ENCODE measurements at places on chromosomes 3 and 15. TPM values are rescaled to one million over a fixed set of nuclear protein-coding genes. Genes with fewer than 3 reads are reported as not detected.

Gene EAF2
- 0.43 TPM for total RNA-seq

Gene KCNH8
- not detected for total RNA-seq

Gene TGM5
- total RNA-seq = not detected

Gene LRRC2
- 0.09 TPM for total RNA-seq

Gene CPNE9
- total RNA-seq = not detected

Gene STRIT1
- not detected for total RNA-seq

Gene SMAD6
- 16.0 TPM for total RNA-seq

Gene LRTM1
- total RNA-seq = not detected

All from pericardium fibroblast (primary cell).